Dermis microvascular lymphatic vessel endothelial cell (primary cell): ENCODE measurements at places on chromosomes 6 and 20. TPM values are rescaled to one million over a fixed set of nuclear protein-coding genes. Genes with fewer than 3 reads are reported as not detected.

The SLC17A5 gene
- total RNA-seq, result 22.6 and 31.0 TPM in 2 replicates

DNA sequence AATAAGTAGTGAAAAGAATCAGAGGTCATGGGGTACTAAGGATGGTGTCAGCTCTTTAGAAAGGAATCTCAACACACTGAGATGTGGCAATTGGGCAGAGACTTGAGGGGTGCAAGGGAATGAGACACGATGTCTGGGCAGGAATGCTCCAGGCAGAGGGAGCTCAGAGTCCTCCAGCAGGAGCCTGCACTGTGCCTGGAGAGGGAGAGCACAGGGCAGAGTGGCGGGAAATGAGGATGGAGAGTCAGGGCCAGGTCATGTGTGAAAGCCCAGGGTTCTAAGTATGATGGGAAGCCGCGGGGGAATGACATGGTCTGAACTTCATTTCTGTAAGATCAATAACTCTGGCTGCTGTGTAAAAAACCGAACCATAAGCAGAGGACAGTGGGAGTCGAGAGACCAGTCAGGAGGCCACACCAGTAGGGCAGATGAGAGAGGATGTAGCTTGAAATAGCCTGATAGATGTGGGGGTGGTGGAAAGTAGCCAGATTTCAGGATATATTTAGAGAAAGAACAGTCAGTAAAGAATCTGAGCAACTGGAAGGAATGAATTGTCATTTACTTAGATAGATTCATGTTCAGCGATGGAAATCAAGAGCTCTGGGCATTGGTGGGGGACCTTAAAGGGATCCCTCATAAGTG, 133.4 kb upstream of the DTNBP1 start:
- DNase-seq, result no peak

- no peak for DNase-seq
Measured at GRCh38 chr6:14258117-14258516, 140.5 kb downstream of the CD83 start.

- DNase-seq, result no peak
Measured at GRCh38 chr6:41523915-41524633, 22.1 kb upstream of the FOXP4 start.
